ENCODE measurements at places on chromosomes 5 and 9.

GRCh38 chr5:89437450-89438435 is 554.8 kb upstream of the MEF2C start:
- DNase-seq = no peak

DNA sequence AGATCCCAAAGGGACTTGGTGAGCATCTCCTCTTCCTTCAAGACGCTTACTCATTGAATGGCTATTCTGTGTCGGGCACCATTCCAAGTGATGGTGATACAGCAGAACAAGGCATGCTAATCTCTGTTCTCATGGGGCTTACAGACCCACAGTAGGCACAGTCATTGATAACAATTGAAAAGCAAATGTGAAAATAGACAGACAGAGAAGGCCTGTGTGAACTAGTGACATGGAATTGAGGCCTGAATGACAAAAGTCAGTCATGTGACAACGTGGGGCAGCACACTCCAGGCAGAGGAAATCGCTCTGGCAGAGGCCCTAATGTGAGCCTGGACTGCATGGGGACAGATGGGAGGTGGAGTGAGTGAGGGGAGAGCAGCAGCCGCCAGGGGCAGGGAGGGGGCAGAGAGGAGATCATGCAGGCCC is 70.7 kb upstream of the CPLX2 start:
- DNase-seq = no peak

DNA sequence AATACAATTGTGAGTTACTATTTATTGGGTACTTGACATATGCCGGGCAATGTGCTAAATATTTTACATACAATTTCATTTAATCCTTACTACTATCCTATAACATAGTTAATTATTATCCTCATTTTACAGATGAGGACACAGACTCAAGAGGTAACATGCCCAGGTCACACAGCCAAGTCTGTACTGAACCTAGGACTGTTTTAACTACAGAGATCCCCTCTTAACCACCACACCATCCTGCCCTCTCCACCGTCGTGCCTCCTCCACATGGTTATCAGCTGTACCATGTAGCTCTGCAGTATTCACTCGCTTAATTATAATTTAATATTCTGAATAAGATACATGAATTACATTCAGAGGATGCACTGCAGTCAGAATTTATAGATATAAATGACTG is 5.3 kb downstream of the RAB14 start:
- DNase-seq = no peak

DNA sequence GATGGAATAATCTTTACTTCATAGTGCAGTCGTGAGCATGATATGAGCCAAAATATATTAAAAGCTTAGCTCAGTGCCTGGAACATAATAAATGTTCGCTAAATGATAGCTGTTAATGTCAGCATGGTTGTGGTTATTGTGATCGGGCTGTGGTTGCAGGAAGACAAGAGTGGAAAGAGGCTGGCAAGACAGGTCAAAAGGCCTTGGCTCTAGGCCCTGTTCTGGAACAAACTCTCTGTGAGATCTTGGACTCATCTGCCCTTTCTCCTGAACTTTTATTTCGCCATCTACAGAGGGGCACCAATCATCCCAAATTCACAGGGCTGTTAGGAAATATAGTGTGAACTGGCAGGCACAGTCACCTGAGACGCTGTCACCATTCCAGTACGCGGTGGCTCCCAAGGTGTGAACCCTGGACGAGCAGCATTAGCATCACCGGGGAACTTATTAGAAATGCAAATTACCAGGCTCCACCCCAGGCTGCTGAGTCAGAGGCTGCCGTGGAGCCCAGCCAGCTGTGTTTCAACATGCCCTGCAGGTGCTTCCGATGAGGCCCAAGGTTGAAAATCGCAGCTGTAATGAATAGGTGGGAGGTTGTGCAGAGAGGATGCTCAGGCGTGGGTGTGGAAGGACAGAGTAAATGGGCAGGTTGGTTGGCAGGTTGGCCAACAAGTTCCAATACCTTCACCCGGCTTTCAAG is 50.2 kb upstream of the SAP30L start:
- no peak for DNase-seq

GRCh38 chr9:886886-887285 is 45.4 kb downstream of the DMRT1 start:
- DNase-seq = no peak

DNA sequence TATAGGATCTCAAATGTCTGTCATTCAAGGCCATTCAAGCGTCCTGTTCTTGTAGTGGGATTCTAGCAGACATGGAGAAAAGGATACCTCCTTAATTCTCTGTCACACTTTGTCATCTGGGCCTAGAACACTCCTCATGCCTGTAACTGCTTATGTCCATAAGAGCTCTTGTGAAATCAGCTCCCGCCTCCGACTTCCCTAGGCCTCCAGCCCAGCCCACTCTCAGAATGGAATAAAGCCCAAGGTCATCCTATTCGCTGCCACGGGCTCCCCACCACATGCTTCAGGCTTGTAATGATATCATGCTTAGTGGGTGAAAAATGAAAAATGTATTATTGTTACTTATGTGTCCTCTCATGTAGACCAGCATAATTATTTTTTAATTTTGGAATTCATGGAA is 632.5 kb downstream of the ISL1 start:
- no peak for DNase-seq

DNA sequence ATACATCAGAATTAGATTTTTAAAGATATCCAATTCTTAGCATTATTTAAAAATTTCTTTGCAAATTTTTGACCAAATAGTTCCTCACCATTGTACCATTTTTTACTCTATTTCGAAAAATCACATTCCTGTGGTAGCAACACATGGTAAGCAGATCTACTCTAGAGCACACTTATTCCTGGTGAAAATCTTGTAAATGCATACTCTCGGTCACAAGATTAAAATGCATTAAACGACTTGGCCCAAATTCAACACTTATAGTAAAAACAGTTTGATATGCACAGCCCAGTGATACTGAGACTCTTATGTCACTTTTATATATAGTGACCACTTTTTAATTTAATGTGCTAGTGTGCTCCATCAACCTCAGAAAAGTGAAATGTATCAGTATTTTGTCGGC is 208.8 kb upstream of the TARS1 start:
- DNase-seq = no peak

DNA sequence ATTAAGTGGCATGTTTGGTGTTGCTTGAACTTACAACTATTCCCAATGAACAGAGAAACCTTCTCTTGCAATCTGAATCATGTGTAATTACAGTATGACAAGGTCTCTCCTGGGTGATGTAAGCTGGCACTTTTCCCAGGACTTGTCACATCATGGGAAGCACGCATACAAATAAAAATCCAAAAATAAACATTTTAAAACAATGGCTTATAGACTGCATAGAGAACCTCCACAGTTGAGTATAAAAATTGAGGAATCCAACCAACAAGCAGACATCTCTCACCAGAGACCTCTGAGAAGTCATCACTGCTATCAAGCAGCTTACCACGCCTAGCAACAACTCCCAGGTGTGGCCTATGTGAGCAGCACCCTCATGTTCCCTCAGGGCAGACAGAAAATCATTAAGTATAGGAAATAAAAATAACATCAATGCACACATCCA is 3.9 kb downstream of the MLLT3 start:
- no peak for DNase-seq

DNA sequence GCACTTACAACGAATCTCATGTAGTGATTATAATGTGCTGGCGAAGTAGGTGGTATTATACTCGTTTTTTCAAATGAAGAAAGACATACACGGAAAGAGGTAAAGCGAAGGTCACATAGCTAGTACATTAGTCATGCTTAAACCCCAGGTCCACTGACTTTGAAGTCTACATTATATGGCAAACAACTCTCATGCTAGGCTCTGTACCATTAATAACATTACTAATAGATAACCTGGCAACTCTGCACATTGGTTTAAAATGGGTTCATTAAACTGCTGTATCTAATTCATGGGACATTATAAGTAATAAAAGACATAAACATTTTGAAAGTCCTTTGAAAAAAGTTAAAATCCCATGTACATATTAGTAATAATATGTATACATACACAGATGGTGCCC is 21.2 kb downstream of the FYB1 start:
- no peak for DNase-seq

GRCh38 chr5:96079075-96079474 is 117.4 kb upstream of the ELL2 start:
- DNase-seq = no peak

DNA sequence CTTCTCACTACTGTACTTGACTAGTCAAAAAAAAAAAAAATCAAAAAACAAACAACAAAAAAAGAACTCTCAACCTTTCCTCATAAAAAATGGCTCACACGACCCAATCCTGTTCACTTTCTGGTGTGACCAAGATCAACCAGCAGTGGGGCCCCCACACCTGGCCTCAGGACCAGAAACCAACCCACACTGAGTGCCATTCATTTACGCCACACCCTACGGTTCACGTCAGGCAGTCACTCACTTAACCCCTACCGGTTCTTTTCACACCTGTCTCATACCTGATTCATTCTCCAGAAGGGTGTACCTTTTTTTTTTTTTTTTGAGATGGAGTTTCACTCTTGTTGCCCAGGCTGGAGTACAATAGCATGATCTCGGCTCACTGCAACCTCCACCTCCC is 5.7 kb downstream of the SUSD1 start:
- DNase-seq = no peak

DNA sequence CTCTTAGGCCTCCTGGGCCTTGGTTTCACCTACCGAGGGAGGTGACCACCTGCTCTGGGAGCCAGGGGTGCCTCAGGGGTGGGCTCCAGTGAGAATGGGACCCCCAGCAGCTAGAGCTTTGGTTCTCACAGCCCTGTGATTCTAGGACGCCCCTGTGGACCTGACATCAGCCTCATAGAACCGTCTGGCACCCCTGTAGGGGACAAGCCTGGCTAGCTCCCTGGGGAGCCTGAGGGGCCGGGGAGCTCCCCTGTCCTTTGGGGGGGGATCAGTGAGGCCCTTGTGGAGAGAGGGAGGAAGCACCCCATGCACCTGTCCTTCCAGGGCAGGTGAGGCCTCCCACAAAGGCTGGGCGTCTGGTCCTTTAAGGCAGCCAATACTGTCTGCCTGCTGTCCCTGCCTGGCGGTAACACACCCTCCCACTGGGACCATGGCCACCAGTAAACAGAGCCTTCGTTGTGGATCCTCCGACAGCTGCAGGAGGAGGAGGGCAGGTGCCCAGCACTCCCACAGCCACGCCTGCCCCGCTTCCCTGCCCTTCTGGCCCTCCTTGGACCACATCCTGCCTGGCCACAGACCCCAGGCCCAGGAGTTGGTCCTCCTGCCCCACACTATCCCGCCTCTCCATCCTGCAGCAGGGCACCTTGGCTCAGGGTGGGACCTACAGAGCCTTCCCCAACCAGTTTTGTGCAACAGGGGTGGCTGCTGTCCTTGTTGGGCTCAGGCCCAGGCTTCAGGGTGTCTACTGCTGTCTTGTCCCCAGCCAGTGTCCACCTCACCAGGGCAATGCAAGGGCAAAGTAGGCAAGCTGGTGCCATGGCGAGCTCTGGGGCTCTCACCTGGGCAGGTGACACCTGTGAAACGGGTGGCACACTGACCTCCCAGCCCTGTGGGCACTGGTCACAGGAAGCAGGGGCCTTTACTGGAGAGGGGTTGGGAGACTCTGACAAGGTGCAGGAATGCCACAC is 3.0 kb upstream of the TUBB4B start:
- DNase-seq = no peak

GRCh38 chr9:77649109-77649812 is 1.1 kb upstream of the GNA14 start:
- no peak for DNase-seq

GRCh38 chr5:82586661-82587310 is 308.6 kb upstream of the RPS23 start:
- DNase-seq = no peak

GRCh38 chr5:3597167-3598007 is 1.8 kb downstream of the IRX1 start:
- no peak for DNase-seq

DNA sequence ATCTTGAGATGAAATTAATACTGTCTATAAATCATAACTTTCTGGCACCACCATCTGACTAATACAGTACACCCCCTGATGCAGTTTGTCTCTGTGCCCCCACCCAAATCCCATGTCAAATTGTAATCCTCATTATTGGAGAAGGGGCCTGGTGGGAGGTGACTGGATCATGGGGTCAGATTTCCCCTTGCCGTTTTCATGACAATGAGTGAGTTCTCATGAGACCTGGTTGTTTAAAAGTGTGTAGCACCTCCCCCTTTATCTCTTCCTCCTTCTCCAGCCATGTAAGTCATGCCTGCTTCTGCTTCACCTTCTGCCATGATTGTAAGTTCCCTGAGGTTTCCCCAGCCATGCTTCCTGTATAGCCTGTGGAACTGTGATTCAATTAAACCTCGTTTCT is 78.7 kb upstream of the CDH6 start:
- no peak for DNase-seq

DNA sequence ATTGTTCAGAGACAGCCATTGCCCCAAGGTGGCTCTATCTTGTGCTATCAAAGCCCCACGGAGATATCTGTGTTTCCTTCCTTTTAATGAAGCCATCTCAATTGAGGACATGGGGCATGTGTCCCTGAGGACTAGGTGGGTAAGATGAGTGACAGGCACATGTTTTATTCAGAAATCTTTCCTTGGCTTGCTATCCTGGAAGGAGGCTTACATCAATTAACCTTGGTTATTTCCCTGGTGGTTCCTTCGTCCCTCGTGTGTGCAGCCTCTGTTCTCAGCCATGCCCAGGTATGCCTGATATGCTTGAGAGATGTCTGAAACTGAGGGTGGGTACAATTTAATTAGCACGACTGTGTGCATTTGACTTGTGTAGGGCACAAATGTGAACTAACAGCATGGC is 102.2 kb upstream of the TUT7 start:
- no peak for DNase-seq

DNA sequence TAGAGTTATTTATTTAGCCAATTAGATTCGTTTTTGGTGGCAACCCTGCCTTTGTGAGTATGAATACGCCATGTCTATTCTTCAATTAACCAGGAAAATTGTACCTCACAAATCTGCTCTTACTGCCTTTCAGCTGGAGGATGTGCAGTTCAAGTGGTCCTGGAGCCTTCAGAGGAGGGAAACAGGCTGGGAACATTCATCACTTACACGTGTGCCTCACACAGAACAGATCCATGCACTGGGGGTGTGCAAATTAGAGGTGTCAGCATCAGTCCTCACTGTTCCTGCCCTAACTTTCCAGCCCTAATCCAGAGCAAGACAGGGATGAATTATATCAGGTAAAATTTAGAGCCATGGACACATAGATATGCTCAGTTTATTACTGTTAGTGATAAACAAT is 65.4 kb downstream of the SEMA5A start:
- no peak for DNase-seq

DNA sequence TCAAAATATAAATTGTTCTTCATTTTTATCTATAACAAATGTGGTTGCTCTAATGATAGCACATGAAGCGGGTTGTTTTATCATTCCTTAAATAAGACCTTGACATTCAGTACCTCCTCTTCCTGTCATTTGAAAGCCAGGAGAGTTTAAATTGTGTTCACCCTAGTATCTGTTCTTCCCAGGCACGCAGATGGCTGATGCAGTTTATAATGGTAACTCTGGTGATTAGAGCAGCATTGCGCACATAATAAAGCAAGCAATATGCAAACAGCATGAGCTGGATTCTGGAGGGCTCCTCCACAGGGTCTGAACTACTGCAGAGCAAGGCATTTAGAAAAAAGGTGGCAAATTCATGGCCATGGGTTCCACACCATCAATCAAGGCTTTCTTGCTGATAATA is 307.8 kb downstream of the ENC1 start:
- no peak for DNase-seq
